DMS153 (cell line): ENCODE measurements at places on chromosomes 7 and 10.

DNA sequence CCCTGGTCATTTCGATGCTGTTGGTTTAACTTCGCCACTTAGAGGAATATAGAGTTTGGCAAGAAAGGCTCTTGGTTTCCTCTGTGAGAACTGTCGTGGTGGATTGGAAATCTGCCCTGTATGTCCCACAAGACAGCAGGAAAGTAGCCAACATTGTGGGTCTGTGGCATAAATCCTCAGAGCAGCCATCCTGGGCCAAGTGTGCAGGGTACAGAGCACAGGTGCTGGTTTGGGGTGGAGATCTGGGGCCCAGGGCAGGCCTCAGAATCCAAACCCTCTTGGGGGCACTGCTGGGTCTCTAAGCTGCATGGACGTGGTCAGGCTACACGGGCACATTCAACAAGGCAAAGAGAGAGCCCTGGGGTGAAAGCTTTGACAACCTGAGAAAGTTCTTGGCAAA, 39.2 kb upstream of the TMEM273 start:
- no peak for DNase-seq

DNA sequence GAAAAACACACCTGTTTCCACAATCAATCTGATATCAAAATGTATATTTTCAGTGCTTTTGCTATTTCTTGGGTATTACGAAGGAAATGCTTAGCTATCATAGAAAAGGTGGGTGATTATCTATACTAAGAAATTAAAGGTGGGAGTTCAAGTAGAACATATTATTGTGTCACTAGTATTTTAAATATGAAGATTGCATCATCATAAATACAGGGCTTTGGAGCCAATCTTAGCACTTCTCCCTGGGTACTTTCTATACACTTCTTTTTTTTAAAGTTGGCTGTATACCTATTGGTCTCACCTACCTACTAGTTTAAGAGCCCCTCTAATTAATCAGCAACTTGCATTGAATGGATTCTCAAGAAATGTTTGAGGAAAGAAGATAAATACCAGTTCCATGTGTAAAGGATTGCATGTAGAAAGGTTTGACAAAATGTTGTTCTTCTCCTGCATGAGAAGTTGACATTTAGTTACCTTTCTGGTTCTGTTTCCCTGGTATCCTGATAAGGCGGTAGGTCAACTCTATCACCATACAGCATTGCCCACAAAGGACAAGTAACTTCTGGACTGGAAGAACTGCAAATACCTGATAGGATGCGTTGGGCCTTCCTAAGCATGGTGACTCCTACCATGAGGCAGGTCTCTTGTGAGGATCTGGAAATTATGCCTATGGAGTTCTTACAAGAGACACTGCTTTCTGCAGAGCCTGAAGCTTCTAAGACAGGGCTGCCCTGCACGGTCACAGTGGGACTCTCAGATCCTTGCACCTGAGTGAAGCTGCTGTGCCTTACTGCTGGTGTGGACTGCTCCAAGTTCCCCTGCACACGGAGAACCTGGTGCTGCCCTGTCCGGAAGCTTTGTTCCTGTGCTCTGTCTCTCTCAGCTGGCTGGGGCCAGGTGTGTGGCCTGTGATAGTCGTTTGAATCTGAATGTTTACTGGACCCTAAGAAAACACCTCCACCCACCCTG, 32.1 kb upstream of the PDSS1 start:
- DNase-seq, result no peak

DNA sequence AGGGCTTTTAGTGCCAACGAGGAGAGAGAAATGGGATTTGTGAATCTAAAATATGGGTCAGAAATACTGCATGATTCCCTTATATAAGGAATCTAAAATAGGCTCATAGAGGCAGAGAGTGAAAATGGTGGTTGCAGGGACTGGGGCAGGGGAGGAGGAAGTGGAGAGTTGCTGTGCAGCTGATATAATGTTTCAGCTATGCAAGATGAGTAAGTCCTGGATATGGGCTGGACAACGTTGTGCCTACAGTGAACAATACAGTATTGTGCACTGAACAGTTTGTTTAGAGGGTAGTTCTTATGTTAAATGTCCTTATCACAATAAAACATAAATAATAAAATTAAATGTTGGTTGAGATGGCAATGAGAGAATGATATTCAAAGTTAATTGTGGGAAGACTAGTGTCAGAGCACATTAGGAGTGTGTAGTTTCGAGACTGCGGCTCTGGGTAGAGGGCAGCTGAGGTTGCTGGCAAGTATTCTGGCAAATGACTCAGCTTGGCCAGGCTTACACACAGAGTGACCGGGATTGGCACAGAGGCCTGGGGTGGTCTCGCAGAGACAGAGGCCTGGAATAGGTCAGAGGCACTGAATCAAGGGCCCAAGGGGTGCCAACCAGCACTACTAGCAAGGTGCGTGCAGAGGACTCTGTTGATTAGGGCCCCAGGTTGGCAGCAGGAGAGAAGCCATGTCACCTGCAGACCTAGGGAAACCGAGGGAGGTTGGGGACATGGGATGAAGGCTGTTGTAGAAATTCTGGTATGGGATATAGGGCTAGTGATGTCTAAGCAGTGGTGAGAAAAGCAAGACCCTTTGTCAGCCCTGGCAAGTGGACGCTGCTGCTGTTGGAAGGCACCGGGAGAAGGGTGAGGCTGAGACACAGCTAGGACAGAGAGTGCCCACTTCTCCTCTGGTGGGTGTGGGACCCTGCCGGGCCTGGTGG, 2.8 kb upstream of the DEPP1 start:
- DNase-seq, result peak; percentile 17

DNA sequence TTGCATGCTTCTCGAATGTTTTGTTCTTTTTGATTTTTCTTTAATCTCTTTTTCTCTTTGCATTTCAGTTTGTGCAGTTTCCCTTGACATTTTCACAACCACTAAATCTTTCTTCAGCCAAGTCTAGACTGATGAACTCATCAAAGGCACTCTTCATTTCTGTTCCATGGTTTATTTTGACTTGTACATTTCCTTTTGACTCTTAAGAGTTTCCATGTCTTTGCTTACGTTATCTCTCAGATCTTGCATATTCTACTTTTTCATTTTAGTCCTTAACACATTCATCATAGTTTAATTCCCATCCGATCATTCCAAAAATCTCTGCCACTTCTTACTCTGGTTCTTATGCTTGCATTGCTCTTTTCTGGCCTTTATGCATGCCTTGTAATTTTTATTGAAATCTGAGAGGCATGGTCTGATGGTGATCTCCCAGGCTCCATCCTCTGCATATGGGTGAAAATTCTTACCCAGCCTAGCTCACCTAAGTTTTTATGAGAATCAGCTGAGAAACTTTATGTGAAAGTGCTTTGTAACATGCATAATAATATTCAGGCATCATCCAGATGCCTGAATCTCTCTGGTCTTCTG, 202.8 kb upstream of the IGFBP3 start:
- DNase-seq, result no peak

DNA sequence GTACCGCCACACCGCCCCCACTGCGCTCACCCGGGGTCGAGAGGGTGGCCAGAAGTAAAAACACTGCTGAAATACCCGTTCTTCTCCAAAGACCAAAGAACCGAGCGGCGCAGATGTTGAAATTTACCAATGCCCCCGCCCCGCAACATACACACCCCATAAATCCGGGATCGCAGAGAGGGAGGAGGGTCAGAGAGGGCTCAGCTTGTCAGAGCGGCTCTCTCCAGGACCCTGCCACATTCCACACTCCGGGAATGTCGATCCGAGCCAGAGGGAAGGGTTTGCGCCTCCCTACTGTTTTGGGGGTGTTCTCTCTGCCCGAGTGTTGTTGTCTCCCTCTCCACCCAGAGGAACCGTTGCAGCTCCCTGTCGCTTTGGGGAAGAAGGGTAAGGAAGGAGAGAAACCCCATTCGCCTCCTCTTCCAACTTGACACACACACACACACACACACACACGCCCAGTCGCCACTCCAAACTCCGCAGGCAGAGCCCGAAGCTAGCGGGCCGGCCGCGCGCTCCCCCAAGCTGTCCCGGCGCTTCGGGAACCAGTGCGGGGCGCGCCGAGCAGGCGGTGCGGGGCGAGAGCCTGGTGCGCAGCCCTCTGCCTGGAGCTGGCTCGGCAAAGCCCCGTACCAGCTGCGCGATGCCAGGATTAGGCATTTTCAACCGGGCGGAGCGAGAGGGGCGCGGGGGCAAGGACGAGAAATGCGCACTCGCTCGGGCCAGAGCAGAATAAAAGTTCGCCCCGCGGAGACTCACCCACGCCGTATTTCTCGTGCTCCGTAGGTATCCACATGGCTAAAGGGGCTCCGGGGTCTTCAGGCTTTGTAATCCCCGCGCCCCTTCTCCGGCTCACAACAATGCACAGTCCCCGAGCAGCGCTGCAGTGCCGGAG, 609 bp downstream of the DOCK4 start:
- no peak for DNase-seq

- no peak for DNase-seq
These were observed 64.6 kb downstream of the ITGB1 start for GRCh38 chr10:32893434-32893833.

DNA sequence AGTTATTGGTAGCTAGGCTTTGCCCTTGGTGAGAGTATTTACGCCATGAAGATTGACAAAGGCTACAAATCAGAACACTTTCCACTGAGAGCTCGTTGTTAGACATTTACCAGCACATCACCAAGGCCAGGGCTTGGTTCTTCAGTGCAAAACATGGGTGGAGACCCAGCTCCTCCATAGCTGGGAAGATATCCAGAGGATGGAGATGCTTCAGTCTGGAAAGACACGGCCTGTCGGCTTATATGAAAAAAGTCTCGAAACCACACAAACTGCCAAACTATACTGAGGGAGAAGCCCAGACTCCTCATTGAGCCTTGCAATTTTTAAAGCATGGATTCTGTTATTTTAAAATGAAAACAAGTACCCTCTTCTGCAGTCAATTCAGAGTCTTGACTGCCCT, 83.4 kb upstream of the ANLN start:
- DNase-seq, result no peak

- no peak for DNase-seq
These were observed 490 bp downstream of the KIN start for GRCh38 chr10:7787150-7787856.

DNA sequence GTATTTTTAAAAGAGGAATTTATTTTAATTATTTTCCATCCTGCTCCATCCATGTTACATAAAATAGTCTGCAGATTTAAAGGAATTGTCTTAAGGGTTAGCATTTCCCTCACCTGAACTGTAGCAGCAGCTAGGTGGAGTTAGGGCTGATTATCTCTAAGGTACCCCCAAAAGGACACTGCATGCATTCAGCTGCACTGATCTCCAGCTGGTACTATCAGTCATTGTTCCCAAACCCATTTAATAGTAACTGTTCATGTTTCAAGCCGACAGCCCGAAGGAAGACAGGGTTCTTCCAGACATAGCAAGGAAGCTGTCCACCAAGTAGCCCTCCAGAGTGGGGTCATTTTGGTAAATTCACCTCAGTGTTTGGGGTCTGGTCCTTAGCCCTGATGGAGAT, 48.7 kb downstream of the FAM171A1 start:
- no peak for DNase-seq

DNA sequence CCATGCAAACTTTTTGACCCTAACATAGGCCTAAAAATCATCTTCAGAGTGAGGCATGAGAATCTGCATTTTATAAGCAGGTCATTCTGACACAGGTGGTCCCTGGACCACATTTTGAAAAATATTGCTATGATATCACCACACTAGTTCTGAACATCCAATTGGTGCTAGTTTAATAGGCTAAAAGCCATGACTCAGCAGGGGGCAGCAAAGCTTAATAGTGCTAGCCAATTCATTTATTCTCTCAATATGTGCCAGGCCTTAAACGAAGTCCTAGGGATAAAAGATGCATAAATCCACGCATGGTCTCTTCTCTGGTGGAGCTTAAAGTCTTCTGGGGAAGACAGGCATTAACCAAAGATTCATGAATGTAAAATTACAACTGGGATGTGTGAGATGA, 10.2 kb upstream of the SLC25A28 start:
- no peak for DNase-seq

DNA sequence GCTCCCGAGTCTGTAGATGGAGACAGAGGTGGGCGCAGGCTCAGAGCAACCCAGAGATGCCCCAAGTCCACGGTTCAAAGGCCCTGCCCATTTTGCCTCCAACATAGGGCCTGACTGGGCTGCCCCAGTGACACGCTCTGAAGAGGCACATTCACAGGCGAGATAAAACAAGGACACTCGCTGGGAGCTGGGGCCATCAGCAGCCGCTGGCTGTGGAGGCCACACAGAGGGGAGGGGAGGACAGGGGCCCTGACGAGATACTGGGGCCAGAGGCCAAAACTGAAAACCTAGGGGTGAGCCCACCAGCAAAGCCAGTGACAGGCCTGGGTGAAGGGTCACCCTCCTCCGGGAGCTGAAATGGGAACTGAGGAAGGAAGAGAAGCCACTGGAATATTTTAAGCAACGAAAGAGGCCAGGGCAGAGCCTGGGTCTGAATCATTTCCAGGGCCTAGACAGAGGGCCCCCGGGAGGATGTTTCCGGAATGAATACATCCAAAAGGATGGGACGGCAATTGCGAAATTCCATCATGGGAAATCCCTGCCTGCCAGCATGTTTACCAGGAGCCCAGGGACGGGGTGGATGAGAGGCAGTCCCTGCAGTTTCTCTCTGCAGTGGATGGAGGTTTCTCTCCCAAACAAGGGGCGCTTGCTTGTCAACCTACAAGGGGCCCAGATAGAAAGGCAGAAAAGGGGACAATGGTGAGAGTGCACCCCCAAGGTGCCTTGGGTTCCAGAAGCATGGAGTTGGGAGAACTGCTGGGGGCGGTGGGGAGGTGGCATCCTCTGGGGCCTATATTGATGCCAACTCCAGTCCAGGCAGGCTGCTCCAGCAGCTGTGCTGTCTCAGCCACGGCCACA, 29.0 kb upstream of the HSPA12A start:
- no peak for DNase-seq

DNA sequence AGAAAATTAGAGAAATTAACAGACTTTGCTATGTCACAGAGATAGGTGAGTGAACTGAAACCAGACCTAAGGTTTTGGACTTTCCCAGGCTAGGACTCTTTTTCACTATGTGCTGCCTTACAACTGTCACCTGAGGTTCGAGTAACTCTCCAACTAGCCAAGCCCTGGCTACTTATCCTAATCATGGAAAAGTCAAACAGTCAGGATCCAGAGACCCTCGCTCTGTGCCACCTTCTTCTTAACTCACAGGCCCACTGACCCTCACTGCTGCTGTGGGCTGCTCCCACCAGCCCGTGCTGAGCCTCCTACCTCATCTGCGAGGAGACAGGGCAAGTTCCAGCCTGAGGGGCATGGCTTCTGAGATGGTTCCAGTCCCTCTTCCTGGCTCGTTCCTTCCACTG, 211.4 kb upstream of the KLF14 start:
- no peak for DNase-seq
